ENCODE measurements at places on chromosomes 2 and 18.

DNA sequence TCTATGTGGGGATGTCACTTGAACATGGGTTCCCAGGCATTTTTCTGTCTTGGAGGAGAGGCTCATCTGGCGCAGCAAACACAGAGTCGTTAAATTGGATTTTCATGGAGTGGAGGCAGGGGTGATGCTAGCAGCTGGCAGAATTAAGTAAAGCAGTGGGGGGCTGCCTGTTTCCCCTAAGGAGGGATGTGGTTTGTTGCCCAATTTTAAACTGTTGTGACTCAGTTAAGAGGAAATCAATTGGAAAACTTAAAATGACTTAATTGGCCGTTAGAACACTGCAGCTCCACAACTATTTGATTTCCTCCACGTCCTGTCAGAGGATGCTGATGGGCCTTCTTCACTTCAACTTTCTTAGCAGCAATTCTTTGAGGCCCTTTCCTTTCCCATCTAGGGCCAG is 354.1 kb upstream of the ATP5MC3 start:
- no peak for DNase-seq

DNA sequence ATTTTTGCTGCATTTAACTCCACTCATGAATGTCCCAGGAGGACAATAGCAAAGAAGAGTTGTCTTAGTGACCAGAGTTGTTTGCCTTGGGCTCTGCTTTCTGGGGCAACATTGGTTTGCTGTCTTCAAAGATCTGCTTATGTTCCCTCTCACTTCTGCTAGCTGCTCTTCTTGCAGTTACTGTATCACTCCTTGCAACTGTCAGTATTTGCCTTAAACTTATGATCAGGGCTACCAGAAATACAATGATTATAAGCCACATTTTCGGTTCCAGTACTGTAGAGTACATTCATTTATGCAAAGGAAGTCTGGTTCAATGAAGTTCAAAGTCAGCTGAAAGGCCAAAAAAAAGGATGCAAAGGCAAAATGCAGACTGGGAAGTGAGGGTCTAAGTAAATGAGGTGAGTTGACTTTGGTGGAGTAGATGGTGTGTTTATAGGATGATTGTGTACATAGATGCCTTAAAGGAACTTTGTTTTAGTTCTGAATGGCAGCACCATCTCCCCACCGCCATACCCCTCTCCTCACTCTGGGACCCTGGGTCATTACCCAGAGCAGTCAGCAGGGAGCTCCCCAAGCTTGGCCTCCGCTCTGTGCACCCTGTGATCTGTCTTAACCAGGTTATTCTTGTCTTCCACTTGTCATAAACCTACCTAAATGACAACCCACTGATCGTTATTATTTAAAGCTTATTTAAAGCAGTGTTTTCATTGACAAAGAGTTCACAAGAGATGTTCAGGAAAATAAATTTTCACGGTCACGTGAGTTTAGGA is 236.0 kb downstream of the DOK6 start:
- peak; percentile 10 for DNase-seq

GRCh38 chr18:10316778-10317177 is 137.7 kb upstream of the APCDD1 start:
- DNase-seq, result no peak

DNA sequence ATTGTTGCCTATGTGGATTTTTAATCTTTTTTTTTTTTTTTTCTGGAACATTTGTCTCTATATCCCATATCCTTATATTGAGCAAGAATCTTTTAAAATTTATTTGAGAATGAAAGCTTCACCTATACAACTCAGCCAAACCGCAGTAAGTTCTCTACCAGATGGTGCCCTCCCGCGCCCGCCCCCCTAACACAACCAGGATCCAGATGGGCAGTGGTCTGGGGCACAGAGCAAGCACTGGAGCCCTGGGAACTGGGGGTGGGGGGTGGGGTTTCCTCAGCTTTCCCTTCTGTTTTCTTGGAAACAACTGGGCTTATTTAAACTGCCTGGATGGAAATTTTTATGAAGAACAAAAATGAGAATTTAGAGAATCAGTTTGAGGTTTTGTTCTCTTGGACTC is 74.6 kb downstream of the ACAA2 start:
- DNase-seq, result no peak

GRCh38 chr18:38575648-38576047 is 1010.0 kb upstream of the CELF4 start:
- DNase-seq, result peak; percentile 7

GRCh38 chr2:238914648-238915015 is 66.7 kb downstream of the TWIST2 start:
- DNase-seq, result no peak

- DNase-seq, result no peak
Measured at GRCh38 chr2:150917961-150918713, 343.5 kb downstream of the RBM43 start.

DNA sequence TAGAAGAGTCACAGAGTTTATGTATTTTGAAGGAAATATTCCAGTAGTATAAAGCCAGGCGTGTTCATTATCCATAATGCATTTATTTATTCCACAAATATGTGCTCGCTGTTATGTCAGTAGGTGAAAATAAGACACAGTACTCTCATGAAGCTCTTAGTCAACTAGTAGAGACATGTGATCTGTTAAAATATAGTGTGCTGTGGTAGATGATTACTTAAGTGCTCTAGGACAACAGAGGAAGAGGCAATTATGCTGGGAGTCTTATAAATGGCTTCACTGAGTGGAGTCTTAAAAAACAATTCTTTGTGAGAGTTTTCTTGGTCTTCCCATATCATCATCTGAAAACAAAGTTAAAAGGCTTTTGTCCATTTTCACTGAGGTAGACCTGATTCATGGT is 457.3 kb downstream of the XIRP2 start:
- no peak for DNase-seq

GRCh38 chr2:19673213-19673791 is 228.5 kb downstream of the TTC32 start:
- no peak for DNase-seq
